ENCODE measurements at places on chromosomes 6 and 20.

DNA sequence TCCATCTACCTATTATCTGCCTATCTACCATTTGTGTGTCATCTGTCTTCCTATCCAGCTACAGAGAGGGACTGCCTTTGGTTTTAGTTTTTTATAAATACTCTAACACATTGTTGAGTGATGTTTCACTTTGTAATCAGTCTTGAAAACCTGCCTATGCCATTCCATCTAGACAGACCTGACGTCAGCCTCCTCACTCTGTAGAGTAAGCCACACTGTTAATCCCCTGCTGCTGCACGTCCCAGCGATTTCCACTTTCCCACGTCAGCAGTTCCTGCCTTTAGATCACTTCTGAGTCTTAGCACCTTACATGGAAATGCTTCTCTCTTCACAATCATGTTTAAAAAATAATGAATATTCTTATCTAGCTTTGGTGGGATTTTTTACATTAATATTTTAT is 54.8 kb downstream of the PLG start:
- DNase-seq = no peak

DNA sequence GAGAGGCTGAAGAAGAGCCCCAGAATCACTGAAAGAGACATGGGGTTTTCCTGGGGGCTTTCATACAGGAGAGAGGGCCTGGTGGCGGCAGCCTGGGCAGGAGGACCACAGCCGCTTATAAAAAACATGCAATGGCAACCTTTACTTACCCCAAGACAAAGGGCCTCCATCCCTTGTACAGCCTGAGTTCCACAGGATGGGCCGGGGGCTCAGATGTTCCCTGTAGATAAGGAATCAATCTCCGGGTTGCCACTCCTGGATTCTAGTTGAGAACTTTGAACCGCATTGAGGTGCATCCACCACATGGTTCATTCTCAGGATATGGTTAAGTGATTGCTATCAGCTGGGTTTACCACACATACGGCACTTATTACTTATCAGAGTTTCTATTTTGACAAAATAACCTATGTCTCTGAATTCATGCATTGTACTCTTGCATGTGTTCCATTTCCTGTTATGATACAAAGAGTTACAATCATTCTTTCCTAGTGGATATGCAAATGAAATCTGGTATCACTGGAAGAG is 677.6 kb downstream of the KIF16B start:
- no peak for DNase-seq

GRCh38 chr6:24658573-24659560 is 7.8 kb downstream of the TDP2 start:
- no peak for DNase-seq

- no peak for DNase-seq
Observed at GRCh38 chr6:144845186-144845585, 560.1 kb downstream of the UTRN start.

DNA sequence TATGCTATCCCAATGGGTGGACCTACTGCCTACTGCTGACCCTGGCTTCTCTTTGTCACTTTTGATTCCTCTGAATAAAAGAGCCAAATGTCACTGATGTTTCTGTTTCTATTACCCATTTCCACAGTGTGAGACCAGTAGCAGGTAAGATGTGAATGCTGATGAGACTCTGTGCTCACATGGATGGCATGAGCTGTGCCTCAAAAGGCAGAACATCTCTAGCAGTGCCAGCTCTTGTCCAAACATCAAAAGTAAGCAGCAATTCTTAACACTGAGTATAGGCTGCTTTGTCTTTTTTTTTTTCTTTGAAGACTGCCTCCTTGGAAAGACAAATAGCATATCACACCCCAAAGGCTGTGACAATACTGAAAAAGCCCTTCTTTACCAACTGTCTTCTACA is 459.2 kb upstream of the RUNX2 start:
- no peak for DNase-seq

DNA sequence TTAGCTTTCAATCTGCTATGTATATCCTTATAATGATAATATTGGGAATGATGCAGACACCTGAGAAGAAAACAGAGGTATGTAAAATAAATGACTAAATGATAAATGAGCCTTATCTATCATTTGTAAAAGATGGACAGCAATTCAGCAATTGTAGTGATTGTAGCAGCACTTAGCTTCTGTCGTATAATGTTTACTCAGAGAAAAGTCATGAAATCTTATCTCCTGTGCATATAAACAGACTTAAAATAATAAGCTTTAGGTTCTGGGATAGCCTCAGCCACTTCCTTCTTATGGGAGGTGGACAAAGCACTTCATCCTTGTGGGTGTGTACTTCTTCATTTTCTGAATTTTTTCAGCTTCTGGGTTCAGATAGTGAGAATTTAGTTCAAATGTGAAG is 324.8 kb upstream of the MAP3K7 start:
- no peak for DNase-seq

All from kidney (tissue), 22 donors.